ENCODE measurements at places on chromosomes 5 and 9.

GRCh38 chr5:13498279-13498678 is 446.2 kb downstream of the DNAH5 start:
- no peak for DNase-seq

- no peak for DNase-seq
Observed at GRCh38 chr9:126515001-126515872, 98.5 kb upstream of the LMX1B start.

DNA sequence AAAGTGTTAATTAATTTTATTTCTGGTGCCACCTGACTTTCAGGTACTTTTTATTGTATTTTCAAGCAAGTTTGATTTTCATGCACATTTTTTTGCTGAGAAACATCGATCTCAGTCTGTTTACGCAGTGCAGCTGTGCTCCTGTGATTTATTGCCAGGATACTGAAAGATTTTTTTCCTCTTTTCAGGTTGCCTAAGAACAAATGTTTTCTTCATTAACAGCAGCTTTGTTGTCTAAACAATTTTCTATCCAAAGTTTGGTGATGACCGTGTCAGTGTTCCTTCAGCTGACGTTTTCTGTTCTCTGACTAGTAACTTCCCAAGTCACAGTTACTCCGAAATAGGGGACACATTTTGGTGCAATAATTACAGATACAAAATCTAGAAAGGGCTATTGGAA is 78.1 kb downstream of the VCAN start:
- DNase-seq: no peak

- no peak for DNase-seq
Observed at GRCh38 chr5:411728-412127, 31.2 kb upstream of the EXOC3 start.
